Forelimb muscle (tissue), 1 donor: ENCODE measurements at places on chromosomes 3 and 15. TPM values are rescaled to one million over a fixed set of nuclear protein-coding genes. Genes with fewer than 3 reads are reported as not detected.

The GP9 gene
- 0.42 TPM for polyA plus RNA-seq

DNA sequence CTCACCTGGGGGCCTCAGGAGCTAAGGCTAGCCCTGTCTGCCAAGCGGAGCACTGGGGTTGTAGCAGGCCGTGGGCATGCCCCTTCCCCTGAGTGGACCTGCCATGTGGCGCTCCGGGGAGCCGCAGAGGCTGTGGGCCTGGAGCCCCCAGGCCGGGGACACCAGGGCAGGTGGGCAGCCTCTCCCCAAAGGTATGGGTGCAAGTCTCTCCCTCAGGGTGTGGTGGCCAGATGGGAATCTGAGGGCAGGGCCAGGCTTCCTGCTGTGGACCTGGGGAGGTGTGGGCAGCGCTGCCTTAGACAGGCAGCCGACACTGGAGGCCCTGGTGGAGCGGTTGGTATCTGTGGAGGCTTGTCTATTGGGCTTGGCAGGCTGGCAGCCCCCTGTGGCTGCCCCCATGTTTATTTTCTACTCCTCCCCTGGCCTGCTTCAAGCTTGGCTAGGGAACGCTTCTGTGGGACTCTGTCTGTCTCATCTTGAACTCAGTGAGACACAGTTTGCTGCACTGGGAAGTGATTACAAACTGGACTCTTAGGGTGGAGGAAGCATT, 5.9 kb downstream of the ACVR2B start:
- DNase-seq: no peak

The SNX1 gene
- polyA plus RNA-seq: 50.7 TPM

The CPA3 gene
- 1.3 TPM for polyA plus RNA-seq

The SPTBN5 gene
- polyA plus RNA-seq: 1.9 TPM

DNA sequence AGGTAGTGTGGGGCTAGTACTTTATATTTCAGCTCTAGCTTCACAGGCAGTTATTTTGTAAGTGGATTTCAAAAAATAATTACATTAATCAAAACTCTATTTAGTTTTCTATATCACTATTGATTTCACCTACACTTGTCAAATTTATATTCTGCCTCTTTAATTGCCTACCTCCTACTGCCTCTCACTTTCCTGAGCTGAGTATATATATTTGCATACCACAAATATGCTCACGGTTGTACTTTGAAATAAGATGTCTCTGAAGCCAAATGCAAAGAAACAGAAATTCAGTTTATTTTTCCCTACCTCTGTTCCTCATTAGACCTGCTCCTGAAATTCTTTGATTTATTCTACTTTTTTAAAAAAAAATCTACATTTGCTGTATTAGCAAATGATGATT, 309.3 kb upstream of the TGFBR2 start:
- no peak for DNase-seq

GRCh38 chr3:168581771-168582225, 486.1 kb upstream of the GOLIM4 start:
- DNase-seq: no peak

DNA sequence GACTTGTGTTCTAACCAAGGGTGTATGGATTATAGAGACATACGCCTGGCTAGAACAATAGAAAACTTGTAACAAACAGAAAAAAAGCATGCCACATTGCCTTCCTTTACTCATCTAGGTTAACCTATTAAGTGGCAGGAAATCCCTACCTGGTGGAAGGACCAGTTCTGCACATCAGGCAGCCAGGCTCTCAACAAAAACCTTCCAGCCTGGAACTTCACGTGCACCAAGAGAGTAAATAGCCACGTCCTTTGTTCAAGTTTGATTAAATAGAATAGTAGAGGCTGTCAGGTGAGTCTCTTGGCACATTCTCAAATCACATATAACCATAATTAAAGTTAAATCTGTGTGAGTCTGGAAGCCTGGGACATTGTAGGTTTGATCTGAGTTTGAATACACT, 85.0 kb upstream of the DPH6 start:
- no peak for DNase-seq

DNA sequence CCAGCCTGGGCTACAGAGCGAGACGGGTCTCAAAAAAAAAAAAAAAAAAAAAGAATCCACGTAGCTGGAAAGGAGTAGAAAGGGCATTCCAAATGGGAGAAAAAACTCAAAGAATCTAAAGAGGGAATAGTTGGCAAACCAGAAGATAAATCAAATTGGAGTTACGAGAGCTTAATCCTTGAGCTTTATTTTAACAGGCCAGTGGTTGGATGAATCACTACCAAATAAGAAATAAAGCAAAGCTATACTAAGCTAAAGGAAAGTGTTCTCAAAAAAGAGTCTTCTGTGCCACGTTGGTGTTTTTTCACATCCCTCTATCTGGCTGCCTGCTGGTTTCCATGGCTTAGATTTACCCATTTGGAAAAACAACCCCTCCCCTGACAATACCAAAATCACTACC, 14.0 kb downstream of the VGLL4 start:
- DNase-seq: no peak

The RBPMS2 gene
- polyA plus RNA-seq: 4.1 TPM

- no peak for DNase-seq
Observed at GRCh38 chr3:64666171-64666588, 21.6 kb downstream of the ADAMTS9 start.

The P2RY14 gene
- polyA plus RNA-seq: 1.4 TPM

- no peak for DNase-seq
Observed at GRCh38 chr3:139418144-139418543, 28.7 kb upstream of the COPB2 start.

The PRR23E gene
- not detected for polyA plus RNA-seq

DNA sequence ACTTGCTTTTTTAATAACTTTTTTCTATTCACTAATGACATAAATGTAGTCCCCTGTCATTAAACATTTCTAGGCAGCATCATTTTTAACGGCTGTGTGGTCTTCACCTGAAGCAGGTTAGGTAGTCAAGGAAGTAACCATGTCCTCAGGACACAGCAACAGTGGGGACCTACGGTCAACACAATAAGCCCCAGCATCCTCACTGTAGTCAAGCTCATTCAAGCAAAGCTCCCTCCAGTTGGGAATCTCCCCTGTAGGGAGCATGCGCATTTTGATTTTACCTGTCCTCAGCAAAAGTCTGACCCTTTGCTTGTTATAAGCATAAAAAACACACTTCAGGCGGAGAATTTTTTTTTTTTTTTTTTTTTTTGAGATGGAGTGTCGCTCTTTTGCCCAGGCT, 151.4 kb downstream of the SHQ1 start:
- no peak for DNase-seq

GRCh38 chr3:46449755-46450552, 14.8 kb downstream of the LTF start:
- no peak for DNase-seq

DNA sequence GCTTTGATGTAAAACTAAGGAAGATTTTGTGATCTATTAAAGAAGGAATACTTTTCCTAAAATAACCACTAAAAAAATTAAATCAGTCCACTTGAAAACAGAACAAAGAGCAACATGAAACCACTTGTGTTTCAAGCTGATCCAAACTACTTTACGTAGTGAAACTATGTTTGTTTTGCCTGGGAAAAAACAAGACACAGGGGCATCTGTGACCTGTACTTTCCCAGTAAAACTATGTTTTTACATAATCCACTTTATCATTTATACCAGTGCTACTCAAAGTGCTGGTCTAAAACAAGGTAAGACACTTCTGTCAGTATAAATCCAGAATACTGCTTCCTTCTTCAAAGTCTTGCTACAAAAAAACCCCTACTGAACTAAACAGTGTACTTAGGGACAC, 56.7 kb downstream of the SPG11 start:
- no peak for DNase-seq

DNA sequence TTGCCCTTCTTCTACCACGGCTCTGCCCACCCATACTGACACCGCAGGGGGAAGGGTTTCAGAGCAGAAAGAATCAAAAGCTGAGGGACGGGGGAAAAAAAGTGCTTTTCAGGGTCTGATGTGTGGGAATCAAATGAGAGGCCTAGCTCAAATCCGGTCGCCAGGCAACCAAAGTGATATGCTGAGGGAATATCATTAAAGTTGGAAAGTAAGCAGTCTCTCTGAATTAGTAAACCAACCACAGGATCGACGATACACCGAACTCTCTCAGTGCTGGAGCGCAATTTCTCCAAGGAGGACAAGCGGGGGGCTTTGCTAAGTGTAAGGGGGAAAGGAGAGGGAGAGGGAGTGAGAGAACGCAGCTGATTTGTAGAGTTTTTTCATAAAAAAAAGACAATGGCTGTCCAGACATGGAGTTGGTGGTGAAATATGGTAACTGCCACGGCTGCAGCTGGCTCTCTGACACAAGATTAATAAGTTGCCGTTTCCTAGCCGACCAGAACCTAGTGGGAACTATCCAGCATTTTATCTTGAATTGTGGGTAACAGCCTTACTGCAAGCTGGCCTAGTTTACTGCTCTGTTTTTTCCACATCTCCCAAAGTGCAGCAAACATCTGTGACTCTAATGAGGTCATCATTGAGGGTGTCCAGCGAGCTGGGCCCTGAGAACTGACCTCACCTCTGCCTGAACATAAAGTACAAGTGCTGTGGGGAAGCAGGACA, 530.2 kb downstream of the SOX2 start:
- peak; percentile 60 for DNase-seq

GRCh38 chr3:124439603-124440002, 290.6 kb upstream of the UMPS start:
- no peak for DNase-seq

GRCh38 chr3:125035217-125035616, 20.6 kb downstream of the HEG1 start:
- DNase-seq: no peak

DNA sequence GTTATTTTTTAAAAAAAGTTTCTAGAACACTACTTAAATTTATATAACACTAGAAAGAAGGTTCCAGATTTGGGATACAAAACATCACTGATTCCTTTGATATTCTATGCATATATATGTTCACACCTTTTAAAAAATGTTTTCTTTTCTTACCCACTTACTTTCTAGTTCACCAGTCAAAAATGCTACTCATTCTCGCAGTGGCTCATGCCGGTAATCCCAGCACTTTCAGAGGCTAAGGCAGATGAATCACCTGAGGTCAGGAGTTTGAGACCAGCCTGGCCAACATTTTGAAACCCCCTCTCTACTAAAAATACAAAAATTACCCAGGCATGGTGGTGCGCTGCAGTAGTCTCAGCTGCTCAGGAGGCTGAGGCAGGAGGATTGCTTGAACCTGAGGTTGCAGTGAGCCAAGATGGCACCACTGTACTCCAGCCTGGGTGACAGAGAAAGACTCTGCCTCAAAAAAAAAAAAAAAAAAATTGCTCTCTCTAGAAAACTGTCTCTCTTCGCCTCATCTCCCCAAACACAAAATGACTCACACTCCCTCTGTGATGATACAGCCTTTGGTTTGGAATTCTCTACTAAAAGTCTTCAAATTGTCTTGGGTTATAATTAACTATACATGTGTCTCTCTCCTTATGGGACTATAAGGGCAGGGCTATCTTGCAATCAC, 52.6 kb upstream of the TGFBR2 start:
- no peak for DNase-seq

The FBLN2 gene
- polyA plus RNA-seq: 35.1 TPM

DNA sequence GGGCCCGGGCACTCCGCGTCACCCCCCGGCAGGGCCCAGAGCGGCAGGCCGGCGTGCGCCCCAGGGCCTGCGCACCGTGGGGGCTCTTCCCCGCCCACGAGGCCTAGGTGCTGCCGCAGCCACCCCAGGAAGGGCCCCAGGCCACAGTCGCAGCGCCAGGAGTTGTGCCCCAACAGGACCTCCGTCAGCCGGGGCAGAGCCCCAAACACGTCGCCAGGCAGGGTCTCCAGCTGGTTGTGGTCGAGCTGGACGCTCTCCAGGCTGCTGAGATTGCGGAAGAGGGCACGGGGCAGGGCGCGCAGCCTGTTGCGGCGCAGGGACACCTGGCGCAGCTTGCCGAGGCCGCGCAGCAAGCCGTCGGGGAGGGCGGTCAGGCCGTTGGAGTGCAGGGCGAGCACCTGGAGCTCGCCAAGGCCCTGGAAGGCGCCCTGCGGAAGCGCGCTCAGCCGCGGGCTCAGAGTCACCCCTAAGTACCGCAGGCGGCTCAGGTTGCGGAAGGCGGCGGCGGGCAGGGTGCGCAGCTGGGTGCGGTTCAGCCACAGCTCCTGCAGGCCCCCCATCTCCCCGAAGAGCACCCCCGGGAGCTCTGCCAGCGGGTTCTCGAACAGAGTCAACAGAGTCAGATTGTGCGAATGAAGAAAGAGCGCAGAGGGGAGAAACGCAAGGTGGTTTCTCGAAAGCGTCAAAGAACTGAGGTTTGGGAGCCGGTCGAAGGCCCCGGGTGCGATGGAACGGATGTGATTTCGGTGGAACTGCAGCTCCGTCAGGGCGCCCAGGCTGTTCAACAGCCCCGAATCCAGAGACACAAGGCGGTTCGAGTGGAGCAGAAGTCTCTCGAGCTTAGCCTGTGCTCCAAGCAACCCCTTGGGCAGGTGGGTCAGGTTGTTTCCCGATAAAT, 2.0 kb downstream of the GP5 start:
- no peak for DNase-seq

The CELF6 gene
- polyA plus RNA-seq: 1.7 TPM

The ALDH1A2 gene
- polyA plus RNA-seq: 9.3 TPM

DNA sequence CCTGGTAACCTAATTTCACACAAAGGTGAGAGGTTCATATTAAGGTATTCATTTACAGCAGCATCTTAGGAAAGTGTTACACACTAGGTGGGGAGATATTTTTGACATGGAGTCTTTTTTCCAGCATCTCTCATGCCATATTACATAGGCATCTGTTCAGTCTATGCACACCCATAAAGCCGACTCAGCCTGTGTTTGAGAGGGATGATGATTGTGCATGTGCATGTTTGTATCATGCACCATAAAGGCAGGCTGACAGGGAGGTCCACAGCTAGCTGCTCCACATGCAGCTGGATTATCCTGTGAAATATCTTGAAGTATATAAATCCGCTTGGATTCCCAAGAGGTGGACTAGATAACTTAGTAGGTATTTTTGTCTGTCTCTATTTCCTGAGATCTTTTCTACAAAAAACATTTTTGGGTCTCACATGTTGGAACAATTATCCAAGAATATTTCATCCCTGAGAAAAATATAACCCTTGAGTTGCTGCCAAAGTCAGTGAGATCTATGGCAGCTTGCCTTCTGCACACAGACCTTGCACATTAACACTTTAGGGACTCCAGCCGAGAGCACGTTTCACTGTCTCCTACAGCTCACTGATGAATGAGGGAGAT, 288.4 kb upstream of the DPH6 start:
- peak; percentile 43 for DNase-seq

GRCh38 chr15:31369727-31370126, 43.1 kb downstream of the KLF13 start:
- DNase-seq: no peak

- no peak for DNase-seq
Observed at GRCh38 chr3:156160647-156161046, 40.3 kb downstream of the KCNAB1 start.

- DNase-seq: no peak
Observed at GRCh38 chr3:52279596-52279995, 1.1 kb upstream of the WDR82 start.

The SLC7A14 gene
- 0.23 TPM for polyA plus RNA-seq

- no peak for DNase-seq
Observed at GRCh38 chr3:19183584-19183983, 35.3 kb downstream of the KCNH8 start.

The SERPINI2 gene
- polyA plus RNA-seq: 0.20 TPM

DNA sequence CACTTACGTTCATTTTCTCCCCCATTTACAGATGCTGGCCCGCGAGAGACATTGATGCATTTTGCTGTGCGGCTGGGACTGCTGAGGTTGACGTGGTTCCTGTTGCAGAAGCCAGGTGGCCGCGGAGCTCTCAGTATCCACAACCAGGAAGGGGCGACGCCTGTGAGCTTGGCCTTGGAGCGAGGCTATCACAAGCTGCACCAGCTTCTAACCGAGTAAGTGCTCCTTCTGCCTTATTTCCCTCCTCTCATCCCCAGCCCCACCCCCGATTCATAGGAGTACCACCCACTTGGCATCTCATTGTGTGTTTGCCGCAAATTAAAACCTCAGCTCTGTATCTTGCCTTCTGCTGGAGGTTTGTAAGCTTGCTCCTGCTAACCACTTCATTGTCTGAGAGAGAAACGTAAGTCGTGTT, 163.3 kb downstream of the AKAP13 start:
- no peak for DNase-seq
